Chondrocyte (in vitro differentiated cells): ENCODE measurements at places on chromosomes 2 and 18.

GRCh38 chr2:221025398-221025797 lies 546.7 kb downstream of the EPHA4 start:
- no peak for DNase-seq

DNA sequence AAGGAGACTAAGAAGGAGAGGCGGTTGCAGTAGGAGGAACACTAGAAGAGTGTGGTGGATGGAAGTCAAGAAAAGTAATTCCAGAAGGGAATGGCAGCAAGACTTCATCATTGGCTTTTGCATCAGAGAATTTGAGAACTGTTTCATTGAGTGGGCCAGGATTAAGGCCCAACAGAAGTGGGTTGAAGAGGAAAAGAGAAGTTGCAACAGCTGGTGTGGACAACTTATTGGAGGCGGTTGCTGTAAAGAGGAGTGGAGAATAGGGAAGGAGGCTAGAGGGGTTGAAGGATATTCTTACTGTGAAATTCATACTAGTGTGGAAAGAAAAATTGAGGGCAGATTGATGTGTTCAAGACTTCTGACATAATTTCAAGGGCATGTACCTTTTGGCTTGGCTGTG lies 168.7 kb upstream of the FN1 start:
- DNase-seq = no peak

- no peak for DNase-seq
Measured at GRCh38 chr2:23903034-23903433, 23.9 kb downstream of the ATAD2B start.

DNA sequence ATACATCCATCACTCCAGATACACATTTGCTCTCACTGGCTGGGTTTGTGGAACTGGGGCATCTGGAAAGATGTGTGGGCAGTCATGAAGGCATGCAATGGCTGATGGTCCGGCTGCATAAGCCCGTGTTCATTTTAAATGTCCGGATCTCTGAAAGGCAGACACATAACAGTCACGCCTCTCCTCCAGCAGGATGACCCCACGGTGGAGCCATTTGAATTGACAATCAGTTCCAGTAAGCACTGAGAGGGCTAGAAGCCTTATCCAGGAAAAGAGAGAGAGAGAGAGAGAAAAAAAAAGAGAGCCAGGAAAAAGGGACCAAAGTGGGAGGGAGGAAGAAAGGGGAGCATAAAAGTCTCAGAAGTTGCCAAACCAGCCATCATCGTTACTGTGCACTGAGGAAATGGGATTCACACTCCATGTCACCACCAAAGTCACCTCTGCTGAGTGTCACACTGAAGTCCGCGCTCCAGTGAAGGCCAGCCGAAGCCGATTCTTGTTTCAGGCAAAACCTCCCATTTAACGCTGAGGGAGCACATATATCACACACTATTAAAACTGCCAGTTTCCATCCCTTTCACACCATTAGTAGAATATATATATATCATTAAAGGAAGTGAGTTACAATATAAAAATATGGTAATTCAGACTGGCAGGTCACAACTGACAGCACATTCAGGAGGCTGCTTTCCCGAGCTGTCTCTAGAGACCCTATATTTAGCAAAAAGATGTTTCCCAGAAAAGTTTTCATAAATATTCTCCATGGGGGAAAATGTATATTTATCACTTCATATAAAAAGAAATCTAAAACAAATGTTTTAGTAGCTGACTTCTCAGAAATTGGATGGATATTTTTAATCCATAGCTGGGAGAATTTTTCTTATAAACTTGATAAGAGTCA lies 142.0 kb downstream of the ACTR3 start:
- DNase-seq = no peak

- no peak for DNase-seq
Measured at GRCh38 chr2:157439824-157440186, 4.1 kb downstream of the CYTIP start.

GRCh38 chr2:64526034-64526433 lies 1.9 kb downstream of the AFTPH start:
- DNase-seq = no peak

DNA sequence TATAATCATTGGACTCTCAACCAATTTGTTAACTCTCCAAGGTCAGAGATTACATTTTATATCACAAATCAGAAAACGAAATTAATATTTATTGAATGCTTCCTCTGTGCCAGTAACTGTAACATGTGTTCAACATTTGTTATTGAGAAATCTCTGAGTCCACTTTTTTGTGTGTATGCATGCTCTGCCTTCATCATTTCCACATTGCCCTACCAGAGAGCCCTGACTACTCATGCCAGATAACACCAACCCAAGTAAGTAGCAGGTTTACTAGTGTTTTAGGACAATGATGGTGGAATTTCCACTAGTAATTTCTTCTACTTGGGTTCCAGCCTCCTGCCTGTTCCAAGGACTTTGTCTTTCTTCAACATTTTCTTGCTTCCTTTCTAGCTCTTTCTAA lies 14.2 kb upstream of the FAP start:
- no peak for DNase-seq

DNA sequence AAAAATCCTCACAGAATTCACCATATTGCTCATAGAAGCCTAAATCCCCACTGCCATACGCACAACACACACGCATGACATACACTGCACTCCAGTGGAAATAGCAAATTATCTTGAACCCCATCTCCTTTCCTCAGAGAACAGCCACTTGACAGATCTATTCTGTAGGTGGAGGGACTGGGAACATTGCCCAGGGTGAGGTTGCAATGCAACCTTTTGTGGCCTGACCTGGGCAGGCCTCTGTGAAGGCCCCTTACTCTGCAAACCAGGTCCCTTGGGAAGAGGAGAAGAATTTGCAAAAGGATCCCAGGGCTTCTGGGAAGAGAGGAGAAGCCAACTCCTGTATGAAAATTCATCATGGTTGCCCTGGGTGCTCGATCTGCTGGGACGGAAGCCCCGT lies 51.9 kb downstream of the SDC1 start:
- no peak for DNase-seq
